ENCODE measurements at places on chromosomes 13 and 19.

GRCh38 chr19:54383330-54383729 is 18.6 kb upstream of the LAIR1 start:
- no peak for DNase-seq

DNA sequence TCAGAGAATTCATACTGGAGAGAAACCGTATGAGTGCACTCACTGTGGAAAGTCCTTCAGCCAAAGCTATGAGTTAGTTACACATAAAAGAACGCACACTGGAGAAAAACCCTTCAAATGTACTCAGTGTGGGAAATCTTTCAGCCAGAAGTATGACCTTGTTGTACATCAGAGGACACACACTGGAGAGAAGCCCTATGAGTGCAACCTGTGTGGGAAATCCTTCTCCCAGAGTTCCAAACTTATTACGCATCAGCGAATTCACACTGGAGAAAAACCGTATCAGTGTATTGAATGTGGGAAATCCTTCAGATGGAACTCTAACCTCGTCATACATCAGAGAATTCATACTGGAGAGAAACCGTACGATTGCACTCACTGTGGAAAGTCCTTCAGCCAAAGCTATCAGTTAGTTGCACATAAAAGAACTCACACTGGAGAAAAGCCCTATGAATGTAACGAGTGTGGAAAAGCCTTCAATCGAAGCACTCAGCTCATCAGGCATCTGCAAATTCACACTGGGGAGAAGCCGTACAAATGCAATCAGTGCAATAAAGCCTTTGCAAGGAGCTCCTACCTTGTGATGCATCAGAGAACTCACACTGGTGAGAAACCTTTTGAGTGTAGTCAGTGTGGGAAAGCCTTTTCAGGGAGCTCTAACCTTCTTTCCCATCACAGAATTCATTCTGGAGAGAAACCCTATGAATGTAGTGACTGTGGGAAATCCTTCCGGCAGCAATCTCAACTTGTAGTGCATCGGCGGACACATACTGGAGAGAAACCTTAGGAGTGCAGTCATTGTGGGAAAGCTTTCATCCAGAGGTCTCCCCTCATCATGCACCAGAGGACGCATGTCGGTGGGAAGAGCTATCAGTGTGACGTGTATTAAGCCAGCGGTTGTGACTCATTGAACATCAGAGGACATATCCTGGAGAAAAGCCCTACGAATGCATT is 16.5 kb upstream of the ZNF8 start:
- no peak for DNase-seq

- no peak for DNase-seq
These were observed 44.3 kb downstream of the SLC7A1 start for GRCh38 chr13:29551214-29551613.

DNA sequence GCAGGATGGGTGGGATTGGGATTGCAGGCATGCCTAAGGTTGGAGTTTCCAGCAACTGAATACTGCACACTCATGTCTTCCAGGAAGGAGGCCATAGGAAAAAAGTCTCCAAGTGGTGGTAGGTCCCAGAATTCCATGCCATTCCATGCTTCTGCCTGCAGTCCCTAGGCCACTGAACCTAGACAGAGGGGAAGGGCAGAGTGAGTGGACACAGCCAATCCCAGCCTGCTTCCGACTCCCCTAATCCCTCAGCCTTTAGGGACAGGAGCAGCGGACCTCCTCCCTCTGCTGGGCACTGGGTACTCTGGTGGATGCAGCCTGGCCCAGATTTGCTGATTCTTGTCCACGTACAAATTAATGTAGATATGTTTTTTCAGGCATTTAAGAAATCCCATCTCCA is 17.0 kb downstream of the VSTM2B start:
- no peak for DNase-seq

DNA sequence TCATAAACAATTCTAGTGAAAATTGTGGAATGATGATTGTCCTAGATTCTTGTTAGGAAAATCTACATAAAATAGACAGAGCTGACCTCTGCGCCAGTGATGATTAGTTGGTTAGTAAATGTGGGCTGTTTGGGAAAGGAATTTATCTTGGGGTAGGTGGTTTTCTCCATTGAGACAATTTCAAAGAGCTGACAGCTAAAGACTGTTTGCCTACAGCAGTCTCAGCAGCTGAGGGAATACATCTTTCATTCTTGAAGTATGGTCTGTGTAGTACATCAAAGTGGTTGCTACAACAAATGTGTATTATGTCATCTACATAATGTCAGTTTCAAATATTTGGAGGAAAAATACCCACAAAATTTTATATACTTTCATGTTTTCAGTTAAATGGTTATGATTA is 117.2 kb upstream of the TRPC4 start:
- DNase-seq = no peak

- DNase-seq = no peak
These were observed 69.1 kb downstream of the FLT1 start for GRCh38 chr13:28425793-28426192.

DNA sequence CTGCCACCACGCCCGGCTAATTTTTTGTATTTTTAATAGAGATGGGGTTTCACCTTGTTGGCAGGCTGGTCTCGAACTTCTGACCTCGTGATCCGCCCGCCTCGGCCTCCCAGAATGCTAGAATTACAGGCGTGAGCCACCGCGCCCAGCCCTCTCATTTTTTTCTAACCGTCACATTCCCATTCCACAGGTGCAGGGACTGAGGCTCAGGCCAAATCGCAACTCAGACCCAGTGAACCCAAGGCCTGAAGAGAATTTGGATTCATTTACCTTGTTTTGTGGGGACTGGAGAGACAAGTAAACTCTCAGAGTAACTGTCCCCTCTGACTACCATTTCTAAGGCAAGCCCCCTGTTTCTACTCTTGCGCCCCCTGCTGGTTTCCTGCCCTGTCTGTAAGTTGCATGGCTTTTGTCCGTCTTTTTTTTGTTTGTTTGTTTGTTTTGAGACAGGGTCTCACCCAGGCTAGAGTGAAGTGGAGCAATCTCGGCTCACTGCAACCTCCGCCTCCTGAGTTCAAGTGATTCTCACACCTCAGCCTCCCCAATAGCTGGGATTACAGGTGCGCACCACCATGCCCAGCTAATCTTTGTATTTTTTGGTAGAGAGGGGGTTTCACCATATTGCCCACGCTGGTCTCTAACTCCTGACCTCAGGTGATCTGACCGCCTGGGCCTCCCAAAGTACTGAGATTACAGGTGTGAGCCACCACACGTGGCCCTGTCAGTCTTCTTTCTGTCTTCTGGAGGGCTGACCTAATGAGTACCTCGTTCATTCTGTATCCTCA is 2.3 kb upstream of the STRN4 start:
- peak; percentile 68 for DNase-seq

DNA sequence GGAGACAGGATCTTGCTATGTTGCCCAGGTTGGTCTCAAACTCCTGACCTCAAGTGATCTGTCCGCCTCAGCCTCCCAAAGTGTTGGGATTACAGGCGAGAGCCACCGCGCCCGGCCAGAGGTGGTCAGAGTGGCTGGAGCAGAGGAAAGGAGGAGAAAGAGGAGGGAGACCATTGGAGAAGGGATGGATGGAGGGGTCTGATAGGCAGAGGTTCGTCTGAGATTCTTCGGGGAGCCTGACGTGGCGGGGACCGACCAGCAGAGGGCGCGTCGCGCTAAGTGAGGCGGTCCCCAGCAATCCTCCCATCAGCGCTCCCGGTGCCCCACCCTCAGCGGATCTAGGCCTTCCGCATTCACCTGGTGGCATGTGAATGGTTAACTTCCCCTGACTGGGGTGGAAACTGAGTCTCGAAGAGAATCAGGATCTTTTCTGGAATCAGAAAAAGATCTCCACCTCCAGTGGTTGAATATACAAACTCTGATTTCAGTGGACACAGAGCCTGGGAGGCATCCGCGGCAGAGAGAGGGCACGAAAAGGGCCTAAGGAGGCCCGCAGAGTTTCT is 8.8 kb downstream of the GTPBP3 start:
- DNase-seq = peak; percentile 67

GRCh38 chr19:5935473-5936291 is 21.6 kb downstream of the CAPS start:
- DNase-seq = no peak

- no peak for DNase-seq
These were observed 28.6 kb downstream of the PTPRS start for GRCh38 chr19:5312058-5312457.

DNA sequence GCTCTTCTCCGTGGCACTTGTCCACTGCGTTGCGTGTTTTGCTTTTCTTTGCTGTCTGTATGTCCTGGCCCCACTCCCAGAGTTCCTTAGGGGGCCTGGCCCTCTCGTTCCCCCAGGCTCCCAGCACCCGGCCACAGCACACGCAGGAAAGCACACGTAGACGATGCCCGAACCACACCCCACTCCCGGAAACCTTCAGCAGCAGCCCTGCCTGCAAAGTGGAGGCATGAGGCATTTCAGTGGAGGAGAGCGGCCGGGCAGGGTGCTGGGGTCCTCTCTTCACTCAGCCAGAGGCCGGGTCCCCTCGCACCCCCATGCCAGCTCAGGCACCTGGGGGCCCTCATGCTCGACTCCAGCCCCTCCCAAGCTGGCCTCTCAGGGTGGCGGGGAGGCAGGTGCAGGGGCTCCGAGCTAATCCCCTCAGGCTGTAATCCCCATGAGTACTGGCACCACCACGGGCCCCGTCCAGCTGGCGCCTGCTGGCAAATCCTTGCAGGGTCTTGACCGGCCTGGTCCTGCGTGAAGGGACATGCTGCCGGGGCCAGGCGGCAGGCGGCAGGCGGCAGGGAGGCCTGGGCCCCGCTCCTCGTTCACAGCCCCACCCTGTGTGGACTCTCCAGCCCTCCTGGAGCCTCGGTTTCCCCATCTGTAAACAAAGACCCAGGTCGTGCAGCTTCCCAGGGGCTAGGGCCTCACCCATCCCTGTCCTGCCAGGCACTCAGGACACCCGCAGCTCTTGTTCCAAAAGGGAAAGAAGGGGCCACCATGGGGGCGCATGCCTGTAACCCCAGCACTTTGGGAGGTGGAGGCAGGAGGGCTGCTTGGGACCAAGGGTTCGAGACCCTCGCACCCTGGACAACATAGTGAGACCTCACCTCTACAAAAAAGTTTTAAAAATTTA is 7.0 kb downstream of the PIP5K1C start:
- no peak for DNase-seq

DNA sequence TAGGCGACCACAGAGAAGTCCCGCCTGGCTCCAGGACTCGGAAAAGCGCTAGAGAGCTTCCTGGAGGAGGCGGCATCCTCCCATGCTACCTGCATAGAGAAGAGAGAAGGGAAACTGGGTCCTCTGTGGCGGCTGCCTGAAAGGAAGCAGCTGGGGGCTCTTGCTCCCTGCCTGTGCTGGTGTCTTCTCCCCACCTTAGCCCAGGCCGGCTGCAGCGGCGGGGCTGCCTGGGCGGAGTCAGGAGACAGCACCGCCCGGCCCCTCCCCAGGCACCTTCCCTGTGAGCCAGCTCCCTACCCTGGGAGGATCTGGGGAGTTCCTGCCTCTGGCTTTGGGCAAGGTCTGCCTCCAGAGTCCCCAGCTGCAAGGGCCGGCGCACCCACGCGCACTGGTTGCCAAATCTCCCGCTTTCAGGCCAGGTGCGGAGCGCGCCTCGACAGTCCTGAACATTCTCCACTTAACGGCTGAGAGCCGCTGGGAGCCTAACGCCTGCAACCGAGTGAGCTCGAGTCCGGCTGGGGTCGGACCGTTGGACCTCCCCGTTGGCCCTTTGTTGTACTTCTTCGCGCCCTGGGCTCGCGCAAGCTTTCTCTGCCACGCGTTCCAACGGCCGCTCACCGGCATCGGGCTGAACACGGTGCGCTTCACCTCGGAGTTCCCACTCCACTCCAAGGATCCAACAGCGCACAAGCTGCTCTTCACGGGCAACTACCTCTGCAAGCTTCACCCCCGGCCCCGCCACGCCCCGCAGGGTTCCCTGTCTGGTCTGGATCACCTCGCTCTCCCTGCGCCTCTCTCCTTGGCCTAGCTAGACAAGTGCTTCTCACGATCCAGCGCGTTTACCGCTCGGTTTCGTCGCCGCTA is 21.8 kb upstream of the ZNF30 start:
- DNase-seq = no peak

- no peak for DNase-seq
These were observed 63.9 kb downstream of the CEBPG start for GRCh38 chr19:33437393-33437820.

DNA sequence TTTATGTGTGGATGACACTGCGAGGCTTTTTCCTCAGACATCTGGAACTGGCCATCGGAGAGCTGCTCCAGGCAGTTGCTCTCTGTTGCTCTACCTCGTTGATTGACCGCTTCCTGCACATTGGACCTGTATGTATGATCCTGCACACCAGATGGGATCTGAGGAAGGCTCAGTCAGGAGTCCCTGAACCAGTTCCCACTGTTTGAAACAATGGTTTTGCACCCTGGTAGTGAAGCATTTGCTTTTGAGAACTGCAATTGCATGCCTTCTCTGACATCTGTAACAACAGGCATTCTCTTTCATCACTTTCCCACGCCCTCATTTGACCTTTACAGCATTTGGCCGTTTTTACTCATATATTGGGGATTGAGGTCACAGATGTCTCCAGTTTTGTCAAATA is 61.1 kb upstream of the NPAS1 start:
- DNase-seq = no peak
